ENCODE measurements at places on chromosomes 5 and 9. TPM values are rescaled to one million over a fixed set of nuclear protein-coding genes. Genes with fewer than 3 reads are reported as not detected.

DNA sequence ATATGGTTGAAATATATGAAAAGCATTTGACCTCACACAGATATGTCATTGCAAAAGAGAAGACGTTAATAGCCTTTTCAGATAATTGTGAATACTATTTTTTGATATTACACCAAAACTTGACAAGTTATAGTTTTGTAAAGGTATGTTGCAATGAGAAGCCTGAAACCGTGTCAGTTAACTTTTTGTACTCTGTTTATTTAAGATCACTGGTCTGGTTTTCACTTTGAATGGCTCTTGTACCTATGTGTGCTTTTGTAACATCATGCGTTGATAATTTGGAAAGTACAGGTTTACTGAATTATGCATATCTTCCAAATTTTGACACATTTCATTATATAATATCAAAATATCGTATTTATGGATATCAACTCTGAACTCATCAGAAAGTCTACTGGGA, 177.2 kb downstream of the PBX3 start:
- no peak for DNase-seq

TAF11L10 gene
- polyA plus RNA-seq = not detected

FCN2 gene
- 0.47 TPM for polyA plus RNA-seq

- DNase-seq = no peak
Measured at GRCh38 chr5:127313847-127314473, 23.4 kb downstream of the MEGF10 start.

DNA sequence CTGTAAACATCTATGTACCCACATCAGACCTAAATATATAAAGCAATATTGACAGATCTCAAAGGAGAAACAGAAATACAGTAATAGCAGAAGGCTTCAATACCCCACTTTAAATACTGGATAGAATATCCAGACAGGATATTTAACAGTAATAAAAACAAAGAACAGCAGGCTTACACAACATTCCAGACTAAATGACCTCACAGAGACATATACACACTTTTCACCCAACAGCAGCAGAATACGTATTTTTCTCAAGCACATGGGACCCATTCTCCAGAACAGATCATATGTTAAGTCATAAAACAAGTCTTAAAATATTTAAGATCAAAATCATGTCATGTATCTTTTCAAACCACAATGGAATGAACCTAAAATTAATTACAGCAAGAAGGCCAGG, 76.8 kb downstream of the CAMSAP1 start:
- no peak for DNase-seq

DNA sequence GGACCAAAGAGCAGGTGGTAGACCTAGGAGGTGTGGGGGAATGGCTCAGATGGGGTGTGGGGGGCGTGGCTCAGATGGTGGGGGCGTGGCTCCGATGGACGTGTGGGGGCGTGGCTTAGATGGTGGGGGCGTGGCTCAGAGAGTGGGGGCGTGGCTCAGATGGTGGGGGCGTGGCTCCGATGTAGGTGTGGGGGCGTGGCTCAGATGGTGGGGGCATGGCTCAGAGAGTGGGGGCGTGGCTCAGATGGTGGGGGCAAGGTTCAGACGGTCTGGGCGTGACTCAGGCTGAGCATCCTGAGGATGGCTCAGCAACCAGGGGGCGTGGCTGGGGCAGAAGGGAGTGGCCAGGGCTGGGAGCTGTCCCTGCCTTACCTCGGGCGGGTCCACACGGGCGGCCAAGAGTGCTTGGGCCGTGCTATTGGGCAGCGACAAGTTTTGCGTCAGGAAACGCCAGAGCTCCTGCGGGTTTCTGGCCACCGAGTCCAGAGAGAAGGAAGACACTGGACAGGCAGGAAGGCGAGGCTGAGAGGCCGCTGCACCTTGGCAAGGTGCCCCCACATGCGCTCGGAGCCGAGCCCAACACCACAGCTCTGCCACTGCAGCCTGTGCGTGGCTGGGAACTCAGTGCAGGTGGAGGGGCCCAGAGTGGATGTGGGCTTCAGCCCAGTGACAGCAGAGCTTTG, 5.9 kb downstream of the ABCA2 start:
- no peak for DNase-seq

- no peak for DNase-seq
Measured at GRCh38 chr5:147189109-147189424, 45.8 kb upstream of the STK32A start.

GRCh38 chr5:67426961-67427849, 230.6 kb upstream of the CD180 start:
- DNase-seq = no peak

DNA sequence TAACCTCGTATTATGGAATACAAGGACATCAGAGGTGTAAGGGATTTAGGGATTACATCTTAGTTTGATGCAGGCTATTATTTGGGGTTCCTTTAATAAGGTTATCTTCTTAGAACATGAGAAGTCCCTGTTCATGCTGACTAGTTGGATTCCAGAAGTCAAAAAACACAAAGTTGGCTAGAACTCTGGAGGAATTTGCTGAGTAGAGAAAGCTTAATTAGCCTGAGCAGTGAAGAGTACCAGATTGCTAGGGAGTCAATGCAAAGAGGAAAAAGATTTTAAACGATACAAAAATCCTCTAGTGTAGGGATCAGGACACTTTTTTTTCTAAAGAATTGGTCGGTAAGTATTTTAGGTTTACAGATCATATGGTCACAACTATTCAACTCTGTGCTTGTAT, 1872.5 kb upstream of the C9orf72 start:
- DNase-seq = no peak

OR1B1 gene
- not detected for polyA plus RNA-seq

ATP6V1G1 gene
- 262 TPM for polyA plus RNA-seq

ECM2 gene
- 16.1 TPM for polyA plus RNA-seq

DAPK1 gene
- polyA plus RNA-seq = 68.4 TPM

GRCh38 chr5:138445547-138446271, 6.9 kb downstream of the REEP2 start:
- no peak for DNase-seq

DNA sequence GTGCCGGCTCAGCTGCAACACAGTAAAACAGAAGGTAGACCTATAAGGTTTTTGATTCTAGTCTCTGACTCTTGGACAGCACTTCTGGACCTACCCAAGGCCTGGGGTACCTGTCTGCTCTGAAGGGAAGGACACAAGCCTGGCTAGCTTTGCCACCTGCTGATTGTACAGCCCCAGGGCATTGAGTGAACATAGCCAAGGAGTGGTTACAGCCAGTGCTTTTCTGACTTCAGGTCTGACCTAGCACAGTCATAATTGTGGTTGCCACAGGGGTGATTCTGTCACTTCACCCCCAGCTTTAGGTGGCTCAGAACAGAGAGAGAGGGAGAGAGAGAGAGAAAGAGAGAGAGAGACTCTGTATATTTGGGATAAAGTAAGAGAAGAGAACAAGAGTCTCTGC, 118.4 kb downstream of the PLCXD3 start:
- no peak for DNase-seq

DNA sequence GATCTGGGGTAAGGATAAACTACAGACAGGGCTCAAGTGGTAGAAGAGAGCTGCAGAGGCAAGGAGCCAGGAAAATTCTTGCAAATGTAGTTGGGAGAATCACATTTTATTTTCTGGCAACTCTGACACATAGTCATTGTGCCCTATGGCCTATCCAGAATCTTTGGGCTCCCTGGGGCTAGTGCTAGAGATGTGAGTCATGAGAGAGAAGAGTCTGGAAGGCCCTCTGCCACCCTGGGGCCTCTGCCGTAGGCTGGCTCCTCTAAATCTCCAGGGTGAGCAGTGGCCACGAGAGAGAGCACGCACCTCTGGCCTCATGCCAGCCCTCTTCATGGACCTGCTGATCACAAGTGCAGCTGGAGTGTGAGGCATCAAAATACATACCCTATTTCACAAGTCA, 74.3 kb upstream of the SSBP2 start:
- DNase-seq = no peak

GRCh38 chr5:165232509-165233028, 1727.2 kb downstream of the MAT2B start:
- DNase-seq = no peak

DNA sequence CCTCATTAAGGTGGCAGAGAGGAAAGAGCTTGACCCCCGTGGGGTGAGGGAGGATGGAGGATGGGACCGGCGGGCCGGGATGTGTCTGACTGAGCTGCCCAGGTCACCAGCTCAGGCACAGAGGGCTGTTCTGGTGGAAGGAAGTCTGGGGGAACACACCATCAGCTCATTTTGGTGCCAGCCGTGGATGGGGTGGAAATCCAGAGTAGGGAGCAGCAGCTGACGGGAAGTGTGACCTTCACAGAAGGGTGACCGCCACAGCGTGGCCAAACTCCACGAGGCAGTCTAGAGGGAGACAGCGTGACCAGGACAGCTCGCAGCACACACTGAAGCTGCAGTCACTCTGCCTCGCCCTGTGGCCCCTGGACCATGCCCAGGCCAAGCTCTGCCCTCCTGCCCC, 45.3 kb upstream of the PHYKPL start:
- DNase-seq = no peak

- no peak for DNase-seq
Measured at GRCh38 chr5:164097749-164098148, 592.3 kb downstream of the MAT2B start.

DNA sequence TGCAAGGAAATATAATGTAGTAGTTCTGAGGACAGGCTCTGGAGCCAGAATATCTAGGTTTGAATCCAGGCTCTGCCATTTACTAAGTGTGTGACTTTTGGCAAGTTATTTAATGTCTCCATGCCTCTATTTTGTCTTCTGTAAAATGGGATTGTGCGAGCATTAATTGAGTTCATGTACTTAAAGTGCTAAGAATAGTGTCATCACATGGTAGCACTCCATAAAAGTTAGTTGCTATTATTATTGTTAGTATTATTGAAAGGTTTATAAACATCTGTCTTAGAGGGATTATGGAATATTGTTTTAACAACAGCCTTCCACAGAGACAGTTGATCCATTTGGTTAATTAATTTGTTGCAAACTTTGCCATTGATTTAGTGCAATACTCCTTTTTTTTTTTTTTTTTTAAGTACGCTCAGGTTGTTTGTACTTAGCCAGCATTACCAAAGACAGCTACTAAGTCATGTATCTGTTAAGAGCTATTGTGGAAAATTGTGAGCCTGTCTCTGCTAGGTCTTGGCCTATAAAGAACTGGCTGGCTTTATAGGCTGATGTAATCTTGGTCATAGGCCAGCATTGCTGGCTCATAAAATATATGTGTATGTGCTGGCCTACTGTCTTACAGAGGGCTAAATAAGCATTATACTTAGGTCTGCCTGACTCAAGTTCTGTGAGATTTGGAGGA, 174.7 kb downstream of the WDR70 start:
- DNase-seq = no peak

DBH gene
- polyA plus RNA-seq = 0.62 TPM

GRCh38 chr5:109743770-109744212, 54.1 kb downstream of the MAN2A1 start:
- no peak for DNase-seq

KIF27 gene
- polyA plus RNA-seq = 19.7 TPM

TPPP gene
- polyA plus RNA-seq = 5.5 TPM

GRCh38 chr5:76805821-76806505, 12.9 kb upstream of the F2RL1 start:
- DNase-seq = no peak

DNA sequence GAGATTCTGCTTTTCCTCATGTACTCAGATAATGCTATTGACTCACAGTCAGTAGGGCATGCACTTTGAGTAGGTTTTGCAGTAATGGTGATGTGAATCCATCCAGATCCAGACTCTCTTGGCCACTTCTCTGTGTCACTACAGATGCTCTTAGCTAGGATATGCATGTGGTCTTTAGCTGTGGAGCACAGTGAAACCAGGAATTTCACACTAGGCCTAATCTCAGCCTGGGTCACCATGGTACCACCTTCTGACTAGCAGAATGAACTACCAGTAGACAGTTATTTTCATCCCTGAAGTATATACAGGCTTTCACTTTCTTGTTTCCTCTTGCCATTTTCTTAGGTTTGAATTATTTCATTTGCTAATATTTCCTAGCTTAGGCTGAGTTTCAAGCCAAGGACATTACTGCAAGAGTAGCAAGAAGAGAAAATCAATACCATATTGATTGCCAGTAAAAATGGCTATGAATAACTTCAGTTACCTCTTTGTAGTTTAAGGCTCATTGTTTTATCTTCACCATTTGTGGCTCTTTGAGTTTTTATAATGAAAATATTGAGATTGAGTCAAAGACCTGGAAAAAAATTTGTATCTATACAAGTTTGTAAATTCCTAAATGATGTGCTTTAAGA, 28.4 kb upstream of the CSNK1G3 start:
- DNase-seq = no peak

DNA sequence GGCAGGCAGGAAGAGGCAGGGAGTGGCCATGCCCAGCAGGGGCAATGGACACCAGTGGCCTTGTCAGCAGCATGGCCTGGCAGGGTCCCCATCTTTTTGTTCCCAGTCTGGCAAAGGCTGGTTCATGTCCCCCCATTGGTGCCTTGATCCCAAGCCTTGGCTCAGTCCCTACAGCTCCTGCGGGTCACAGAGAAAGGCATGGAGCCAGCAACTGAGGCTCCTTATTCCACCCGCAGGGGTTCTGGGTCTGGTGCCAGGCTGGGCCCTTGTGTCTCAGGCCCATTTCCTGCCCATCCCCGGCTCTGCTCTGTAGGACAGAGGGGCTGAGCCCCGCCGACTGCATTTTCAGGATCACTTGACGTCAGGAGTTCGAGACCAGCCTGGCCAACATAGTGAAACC, 14.0 kb downstream of the TRIM14 start:
- DNase-seq = no peak

SMIM33 gene
- polyA plus RNA-seq = not detected

PCDHGA2 gene
- polyA plus RNA-seq = 6.8 TPM

DNA sequence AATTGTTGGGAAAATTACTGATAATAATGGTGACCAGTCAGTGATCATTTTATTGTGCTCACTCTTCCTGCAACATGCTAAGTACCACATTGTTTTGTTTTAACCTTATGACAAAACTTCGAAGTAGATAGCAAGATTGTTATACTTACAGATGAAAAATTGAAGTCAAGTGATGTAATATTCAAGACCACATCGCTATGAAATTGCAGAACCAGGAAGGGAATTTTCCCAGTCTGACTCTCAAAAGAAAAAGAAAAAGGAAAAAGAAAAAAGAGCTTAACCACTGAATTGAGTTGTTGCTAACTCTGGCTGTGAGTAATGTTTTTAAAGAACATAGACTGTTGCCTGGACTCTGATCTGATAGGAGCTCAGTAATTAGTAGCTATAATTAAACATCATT, 170.6 kb upstream of the HAPLN1 start:
- no peak for DNase-seq

GRCh38 chr5:160108124-160108523, 11.1 kb downstream of the PWWP2A start:
- no peak for DNase-seq

DNA sequence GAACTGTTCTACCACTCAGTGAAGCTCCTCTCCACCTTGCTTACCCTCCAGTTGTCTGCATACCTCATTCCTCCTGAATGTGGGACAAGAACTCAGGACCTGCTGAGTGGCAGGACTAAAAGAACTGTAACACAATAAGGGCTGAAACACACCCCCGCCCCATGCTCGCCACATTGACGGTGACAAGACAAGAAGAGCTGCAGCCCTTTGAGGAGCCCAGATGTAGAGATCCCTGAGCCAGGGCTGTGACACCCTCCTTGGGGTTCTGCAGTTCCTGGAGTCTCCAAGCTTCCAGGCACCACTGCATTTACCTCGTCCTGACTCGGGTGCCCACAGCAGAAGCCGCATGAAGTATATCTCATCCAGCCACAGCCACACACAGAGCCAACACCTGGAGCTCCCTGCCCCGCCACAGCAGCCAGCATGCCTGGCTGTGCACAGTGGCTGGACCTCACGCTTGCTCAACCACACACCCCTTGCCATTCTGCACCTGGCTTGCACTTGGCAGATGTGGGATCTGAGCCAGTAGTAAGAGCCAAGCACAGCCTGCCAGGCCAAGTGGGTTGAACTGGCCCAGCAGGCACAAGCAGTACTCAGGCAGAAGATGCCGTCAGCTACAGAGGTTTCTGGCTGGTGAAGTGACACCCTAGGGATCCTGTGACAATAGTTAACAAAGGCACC, 166.1 kb downstream of the RNF180 start:
- DNase-seq = no peak

PCDHGA5 gene
- polyA plus RNA-seq = 2.8 TPM

All from right renal cortex interstitium (tissue), 3 donors.